ENCODE measurements at places on chromosomes 2 and 18.
A peak's percentile ranks its signal among the peaks of the same experiment; 100 is the strongest.

GRCh38 chr18:52569492-52569891, 229.5 kb downstream of the DCC start:
- no peak for DNase-seq

DNA sequence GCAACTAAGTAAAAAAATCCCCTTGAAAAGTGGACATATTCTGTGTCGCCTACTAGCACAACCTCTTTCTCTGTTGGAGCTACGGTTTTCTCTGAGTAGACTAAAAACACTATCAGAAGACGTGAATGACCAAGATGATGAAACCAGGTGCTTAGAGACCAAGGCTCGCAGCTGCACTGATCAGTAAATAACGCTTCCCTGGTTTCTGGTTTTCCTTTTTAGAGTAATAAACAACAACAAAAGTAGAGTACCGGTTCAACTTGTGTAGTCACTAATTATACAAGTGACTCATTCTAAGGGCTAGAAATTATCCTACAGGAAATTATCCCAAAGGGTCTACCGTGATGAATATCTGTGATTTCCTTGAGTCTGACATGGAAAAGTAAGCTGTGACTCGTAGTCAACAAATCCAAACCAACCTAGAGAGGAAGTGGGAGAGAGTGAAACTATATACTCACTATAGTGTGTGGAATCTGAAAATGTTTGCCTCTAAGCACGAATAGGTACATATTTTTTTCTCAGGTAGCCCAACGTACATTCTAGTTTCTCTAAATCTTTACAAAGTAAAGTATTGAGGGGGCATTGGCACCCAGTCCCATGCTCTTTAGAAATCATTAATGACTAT, 17.8 kb downstream of the RASGRP3 start:
- no peak for DNase-seq

- DNase-seq, result no peak
Observed at GRCh38 chr2:191657977-191658376, 20.0 kb upstream of the NABP1 start.

GRCh38 chr2:96554293-96555145, 18.0 kb downstream of the ARID5A start:
- peak; percentile 77 for DNase-seq

DNA sequence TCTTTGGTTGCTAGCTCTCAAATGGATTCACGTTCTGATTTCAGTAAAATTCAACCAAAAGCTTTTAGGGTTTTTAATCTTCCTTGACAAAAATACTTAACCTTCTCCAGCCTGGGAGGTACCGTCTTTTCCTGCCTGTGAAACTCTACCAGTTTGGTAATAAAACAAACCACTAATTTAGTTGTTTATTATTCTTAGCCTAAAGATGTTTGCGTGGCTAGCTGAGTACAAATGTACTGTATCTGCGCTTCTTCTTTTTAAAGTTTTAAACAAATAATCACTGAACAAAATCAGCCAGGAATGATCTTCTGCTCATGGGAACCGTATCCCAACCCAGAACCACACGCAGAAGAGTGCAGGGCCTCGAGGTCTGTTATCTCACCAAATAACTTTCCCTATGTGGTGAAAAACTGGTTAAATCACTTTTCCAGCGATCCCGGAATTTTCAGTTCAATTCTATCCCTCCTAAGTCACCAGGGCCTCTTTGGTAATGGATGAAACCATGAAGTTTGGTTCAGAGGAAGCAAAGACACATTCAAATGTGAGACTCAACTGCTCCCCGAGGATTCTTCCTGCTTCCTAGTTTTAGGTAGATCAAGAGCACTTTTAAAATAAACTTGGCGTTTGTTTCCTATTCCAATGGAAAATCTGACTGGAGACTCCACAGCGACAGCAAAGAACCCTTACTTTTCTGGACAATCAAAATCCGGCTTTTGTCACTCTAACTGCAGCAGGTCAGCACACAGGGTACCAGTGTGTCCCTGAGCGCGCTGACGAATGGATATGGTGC, 36.1 kb downstream of the BCL2 start:
- no peak for DNase-seq

DNA sequence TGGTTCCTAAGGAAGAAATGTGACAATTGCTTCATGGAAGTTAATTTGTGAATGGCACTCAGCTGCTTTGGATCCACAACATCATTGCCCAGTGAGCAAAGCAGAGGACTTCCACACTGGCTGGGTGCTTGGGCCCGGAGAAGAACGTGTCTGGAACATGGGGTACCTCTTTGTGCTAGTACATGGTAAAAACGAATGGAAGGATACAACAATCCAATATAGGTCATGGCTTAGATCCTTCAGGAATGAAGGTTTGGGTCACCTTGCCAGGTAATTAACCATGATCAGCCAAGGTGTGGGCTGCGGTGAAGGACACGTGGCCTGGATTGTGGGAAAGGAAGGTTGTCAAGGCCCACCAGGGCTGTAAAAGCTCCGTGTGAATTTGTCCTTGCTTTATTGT, 245.9 kb upstream of the HS6ST1 start:
- no peak for DNase-seq

DNA sequence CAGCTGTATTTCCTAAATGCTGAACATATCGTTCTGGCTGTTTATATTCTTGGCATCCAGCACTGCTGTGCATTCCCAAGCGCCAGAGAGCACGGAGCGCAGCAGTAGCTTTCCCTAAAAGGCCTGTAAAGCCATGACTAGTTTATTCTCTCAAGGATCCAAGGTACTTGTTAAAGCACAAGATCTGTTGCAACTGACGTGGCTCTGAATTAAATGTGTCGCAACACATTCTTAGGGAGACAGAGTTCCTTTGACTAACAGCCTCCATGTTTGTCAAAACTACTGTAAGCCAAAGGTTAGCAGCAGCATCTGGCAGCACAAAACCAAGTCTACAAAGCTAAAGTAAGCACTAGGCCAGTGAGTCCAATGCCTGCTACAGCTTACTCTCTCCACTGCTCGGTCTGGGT, 188.6 kb upstream of the FN1 start:
- no peak for DNase-seq

DNA sequence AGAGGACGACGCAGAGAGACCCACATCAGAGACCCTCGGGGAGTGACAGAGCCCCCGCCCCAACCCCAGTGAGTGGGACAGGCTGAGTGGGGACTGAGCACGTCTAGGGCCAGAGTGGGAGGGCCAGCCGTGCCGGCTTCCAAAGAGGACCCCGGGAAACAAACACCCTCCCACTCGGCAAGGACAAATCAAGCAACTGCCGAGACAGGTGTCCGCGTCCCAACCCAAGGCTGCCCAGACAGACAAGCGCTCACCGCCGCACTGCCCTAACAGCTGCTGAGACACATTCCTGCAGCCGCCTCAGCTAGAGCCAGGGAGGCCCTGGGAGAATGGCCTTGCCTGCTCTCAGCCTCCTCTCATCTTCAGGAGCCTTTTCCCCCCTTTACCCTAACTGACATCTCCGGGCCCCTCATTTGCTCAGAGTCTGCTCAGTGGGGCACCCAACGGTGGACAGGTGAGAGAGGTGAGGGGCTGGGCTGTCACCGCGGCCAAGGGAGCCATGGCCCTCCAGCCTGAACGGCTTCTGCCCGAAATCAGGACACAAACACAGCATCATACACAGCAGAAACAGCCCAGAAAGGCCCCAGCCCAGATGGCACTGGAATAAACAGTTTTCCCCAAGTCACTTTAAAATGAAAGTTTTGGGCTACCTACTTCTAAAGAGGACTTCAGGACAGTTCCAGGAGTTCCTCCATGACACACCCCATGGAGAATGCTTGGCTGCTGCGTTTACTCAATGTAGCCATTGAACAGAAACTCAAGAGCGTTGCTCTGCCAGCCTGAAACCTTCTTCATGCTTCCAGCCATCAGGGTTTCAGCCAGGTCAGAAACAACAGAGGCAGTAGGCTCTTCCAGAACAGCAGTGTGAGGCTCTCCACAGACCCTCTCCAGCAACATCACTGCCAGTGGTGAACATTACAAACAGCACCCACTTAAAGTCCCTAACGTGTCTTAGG, 23.6 kb downstream of the SLC66A2 start:
- DNase-seq, result no peak

- DNase-seq, result peak; percentile 89
Observed at GRCh38 chr18:63949068-63949737, at the start of gene HMSD. TSS of gene HMSD (plus strand) at chr18:63949301. CDS start at chr18:63953456, 4,155 bp downstream.

GRCh38 chr2:3486047-3487027, 33.0 kb downstream of the ADI1 start:
- no peak for DNase-seq

DNA sequence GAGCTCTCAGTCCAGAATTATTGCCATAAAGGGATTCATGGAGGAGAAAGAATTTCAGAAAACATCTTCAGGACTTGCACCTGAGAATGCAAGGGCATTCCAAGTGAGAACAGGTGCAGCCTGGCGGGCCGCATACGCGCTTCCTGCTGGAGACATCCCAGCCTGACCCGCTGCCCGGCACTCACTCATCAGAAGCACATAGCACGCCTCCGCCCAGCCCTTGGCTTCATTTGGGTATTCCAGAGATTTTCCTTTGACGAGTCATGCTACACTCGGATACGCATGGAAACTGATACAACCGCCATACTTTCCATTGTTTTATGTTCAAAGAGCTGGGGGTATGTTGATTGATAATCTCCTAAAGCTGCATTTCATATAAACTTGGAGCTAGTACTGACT, 228.0 kb upstream of the ID2 start:
- DNase-seq, result no peak

DNA sequence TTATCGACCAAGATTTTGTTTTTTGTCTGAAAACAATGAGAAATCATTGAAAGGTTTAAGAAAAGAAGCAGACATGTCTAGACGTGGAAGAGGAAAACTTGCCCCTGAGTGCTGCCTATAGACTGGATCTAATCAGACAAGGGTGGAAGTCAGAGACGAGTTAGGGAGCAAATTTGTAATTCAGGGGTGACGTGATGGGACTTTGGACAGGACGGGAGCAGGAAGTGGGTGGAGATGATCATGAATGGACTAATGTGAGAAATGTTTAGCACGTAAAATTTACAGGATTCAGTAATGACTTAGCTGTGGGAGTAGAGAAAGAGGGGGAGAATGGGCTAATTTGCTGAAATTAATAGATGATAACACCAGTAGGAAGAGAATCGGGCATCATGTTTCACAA, 117.0 kb upstream of the EPHA4 start:
- no peak for DNase-seq

DNA sequence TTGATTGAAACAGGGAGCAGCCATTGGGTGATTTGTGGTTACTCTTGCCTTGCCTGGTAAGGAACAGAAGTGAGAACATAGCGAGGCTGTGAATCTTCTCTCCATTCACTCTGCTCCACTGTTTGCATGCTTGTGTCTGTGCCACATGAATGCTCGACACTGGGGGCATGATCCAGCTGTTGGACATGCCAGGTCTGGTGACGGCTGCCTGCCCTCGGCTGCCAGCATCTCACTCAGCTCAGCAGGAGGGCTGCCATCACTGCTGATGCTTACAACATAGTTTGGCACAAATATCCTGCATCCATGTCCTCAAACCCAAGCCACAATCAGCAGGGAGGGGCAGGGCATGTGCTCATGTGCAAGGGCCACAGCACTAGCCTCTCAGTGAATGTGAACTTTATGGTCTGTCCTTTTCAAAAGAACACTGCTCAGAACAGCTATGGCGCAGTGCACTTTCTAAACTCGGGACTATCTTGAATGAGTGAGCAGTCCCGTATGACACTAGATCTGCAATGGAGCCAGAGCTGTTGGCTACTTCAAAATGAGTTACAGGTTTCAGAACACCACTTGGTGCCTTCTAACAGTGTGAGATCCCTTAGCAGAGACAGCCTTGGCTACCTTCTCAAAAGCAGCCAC, 126.3 kb downstream of the NRP2 start:
- DNase-seq, result no peak

GRCh38 chr18:24446953-24447538, 13.4 kb upstream of the HRH4 start:
- DNase-seq, result no peak

DNA sequence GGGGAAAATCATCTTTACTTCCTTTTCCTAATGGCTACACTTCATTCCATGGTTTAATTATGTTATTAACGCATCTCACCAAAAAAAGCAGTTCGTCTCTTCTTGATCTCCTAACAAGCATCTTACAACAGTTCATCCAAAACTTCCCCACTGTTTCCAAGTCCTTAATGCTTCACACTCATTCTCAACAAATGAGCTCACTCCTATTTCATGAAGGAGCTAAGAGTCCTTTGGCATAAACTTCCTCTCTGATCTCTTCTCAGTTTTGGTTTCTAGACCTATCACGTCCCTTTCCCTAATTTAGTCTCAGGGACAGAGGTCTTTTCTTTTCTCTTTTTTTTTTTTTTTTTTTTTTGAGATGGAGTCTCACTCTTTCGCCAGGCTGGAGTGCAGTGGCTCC, 205.9 kb upstream of the SLC39A10 start:
- no peak for DNase-seq

GRCh38 chr2:20596973-20597859, 53.7 kb downstream of the HS1BP3 start:
- DNase-seq, result no peak

DNA sequence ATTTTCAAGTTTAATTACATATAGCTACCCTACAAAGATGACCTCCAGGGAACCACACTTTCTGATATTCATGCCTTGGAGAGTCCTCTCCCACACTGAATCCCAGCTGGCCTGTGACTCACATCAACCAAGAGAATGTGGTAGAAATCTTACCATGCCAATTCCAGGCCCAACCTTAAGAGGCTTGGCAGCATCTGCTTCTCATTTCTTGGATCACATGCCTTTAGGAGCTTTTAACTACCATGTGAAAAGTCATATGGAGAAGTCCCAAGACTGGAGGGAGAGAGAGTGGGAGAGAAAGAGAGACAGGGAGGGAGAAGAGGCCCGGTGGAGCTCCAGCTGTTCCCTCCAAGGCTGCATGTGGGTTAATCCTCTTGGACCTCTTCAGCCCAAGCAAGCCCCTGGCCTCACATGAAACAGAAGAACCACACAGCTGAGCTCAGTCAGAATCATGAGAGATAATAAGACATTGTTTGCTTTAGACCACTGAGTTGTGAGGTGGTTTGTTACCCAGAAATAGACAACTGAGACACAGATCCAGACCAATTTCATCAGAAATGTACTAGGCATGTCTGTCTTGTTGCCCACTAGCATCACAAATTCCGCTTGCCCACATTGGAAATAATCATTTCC, 190.7 kb downstream of the MTCL1 start:
- DNase-seq, result no peak

GRCh38 chr2:226773291-226773690, 26.3 kb downstream of the IRS1 start:
- DNase-seq, result no peak

DNA sequence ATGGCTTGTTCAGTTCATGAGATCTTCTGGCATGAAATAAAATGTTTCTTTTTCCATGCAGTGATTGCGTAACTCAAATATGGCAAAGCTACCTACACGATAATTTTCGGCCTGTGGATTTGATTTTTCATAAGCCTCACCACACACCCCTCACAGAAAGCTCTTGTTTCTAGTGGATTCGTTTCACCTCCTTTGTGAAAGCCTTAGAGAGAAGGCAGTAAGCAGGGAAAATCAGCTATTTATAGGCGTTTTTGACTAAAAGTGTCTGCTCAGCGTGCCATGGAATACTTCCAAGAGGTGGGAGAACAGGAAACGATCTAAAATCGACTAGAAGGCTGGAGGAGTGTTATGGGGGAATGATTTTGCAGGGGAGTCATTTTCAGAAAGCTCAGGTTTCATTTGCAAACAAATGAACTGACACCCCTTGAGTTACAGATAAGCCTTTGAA, 417.9 kb downstream of the TGIF1 start:
- no peak for DNase-seq

GRCh38 chr2:47226132-47226922, 71.2 kb upstream of the STPG4 start:
- DNase-seq, result no peak

GRCh38 chr2:62738981-62739936, 33.7 kb downstream of the EHBP1 start:
- DNase-seq, result no peak

Measured in GM06990 (cell line).